NCI-H1105 treated with DMSO at 0.1 percent for 48 hours (cell line): ENCODE measurements at places on chromosomes 7 and 10.

DNA sequence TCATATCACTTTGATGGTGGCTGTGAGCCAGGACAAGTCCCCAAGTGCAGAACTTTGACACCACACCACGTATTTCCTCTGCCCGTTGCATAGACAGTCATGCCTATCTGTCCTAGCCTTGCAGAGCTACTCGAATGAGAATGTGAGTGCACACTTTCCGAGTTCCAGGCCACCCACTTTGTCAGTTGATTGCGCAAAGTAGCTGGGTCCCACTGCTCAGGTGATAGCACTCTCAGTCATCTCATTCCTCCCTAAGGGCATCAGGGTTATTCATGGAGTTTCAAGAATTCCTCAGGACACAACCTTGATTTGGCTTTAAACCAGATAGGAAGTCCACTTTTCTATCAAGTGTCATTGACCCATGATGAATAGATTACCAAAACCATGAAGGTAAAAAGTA is 19.3 kb downstream of the LSM5 start:
- no peak for DNase-seq

GRCh38 chr7:92766461-92767003 is 69.8 kb downstream of the CDK6 start:
- DNase-seq, result no peak

- no peak for DNase-seq
Measured at GRCh38 chr7:157371296-157371695, 34.5 kb downstream of the DNAJB6 start.

DNA sequence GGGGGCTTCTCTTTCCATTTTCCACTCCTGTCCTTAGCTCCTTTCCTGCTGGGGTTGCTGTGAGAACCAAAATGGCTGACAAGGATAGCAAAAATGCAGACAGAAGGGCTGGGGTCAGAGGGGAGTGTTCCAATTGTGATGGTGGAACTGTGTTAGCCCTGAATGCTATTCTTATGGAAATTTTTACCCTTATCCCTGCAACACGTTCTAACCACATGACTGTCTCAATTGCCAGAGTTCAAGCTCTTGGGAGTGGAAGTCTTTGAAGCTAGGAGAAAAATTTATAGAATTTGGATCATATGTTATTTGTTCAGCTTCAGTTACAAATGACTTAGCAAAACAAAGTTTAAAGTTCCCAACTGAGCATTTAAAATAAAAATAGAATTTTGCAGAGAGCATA is 134.1 kb downstream of the ADCYAP1R1 start:
- DNase-seq, result no peak

- no peak for DNase-seq
Measured at GRCh38 chr7:128108129-128108528, 76.9 kb upstream of the LRRC4 start.

DNA sequence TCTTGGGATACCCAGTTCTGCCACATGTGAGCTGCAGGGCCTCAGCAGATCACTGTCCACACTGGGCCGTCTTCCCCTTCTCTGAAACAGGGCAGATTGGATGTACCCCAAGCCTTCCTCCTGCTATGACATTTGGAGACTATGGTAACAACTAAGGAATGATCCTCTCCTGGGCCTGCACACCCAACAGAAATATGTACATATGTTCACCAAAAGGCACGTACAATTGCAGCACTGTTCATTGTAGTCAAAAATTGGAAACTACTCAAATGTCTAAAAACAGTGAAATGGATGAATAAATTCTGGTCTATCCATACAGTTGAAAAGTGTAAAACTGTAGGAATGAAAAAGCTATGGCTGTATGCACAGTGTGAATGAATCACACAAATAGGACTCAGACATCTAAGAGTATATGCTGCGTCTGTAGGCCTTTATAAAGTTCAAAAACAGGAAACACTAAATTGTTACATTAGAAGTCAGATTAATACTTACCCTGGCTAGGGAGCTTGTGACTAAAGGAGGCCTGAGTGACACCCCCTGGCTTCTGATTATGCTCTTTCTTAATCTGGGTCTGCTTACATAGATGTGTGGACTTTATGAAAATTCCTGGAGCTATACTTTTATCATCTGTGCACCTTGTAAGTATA is 16.1 kb upstream of the XPNPEP1 start:
- DNase-seq, result no peak

GRCh38 chr10:90222939-90223338 is 521.5 kb downstream of the KIF20B start:
- no peak for DNase-seq

DNA sequence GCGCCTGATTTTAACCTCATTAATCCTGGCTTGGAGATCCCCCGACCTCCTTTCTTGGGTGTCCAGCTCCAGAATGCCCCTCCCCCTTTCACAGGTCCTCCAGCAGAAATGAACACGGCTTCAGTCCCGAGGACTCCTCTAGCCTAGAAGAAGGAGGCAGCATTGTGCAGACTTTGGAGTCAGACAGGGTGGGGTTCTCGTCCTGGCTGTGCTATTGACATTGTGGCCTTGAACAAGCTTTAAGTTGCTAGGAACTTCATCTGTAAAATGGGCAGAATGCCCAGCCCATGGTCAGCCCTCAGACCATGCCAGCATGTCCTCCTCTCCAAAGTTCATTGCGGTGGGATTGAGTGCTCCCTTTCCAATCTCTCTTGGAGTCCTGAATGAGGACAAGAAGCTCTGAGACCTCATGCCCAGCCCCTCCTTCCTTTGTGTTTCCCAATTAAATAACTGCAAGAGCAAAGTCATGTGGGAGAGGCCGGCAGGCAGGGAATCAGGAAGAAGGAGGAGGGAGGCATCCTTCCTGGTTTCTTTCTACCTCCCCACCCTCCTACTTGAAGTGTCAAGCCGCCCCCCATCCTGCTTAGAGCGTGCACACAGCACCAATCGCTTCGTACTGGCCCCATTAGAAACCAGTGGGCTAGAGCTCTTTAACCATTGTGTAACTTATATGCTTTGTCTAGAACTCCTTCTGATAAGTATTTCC is 86.4 kb downstream of the RBM20 start:
- no peak for DNase-seq

DNA sequence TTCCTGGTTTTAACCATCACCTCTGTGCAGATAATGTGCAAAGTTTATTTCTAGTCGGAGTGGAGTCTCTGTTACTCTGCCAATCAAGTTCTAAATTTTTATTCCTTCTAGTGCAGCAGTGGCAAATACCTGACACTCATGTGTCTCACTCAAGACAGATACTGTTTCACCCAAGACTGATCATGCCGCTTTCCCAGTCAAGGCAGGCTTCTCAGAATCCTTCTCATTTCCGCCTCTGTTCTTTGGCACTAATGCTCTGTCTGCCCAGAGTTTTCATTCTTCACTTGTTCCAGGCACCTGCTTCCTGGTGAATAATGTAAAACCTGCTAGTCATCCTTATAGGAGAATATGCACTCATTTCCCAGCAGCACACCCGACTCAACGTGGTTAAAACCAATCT is 24.7 kb downstream of the MET start:
- DNase-seq, result no peak

- DNase-seq, result no peak
Measured at GRCh38 chr7:50687575-50688225, 95.0 kb downstream of the GRB10 start.

- DNase-seq, result no peak
Measured at GRCh38 chr7:69338144-69338543, 260.1 kb upstream of the AUTS2 start.

DNA sequence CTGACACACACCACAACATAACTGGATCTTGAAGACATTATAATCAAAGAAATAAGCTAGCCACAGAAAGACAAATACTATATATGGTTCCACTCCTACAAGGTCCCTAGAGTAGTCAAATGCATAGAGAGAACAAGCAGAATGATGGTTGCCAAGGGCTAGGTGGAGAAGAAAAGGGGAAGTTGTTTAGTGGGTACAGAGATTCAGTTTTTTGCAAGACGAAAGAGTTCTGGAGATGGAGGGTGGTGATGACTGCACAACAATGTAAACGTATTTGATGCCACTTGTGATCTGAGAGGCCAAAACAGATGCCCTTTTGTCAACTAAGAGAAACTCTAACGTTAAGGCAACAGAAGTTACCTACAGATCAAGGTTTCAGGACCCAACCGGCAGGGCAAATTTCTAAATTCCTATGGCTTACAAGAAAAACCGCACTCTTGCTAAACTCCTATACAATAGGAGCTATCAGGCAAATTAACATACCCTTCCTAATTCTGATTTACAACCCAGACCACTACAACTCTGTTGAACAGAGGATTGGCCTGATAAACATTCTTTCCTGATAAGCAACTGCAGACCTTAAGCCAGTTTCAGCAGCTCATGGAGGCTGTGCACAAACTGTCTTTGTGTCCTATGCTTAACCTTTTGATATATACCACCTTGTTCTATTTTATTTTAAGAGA is 69.0 kb downstream of the FAM107B start:
- DNase-seq, result no peak

DNA sequence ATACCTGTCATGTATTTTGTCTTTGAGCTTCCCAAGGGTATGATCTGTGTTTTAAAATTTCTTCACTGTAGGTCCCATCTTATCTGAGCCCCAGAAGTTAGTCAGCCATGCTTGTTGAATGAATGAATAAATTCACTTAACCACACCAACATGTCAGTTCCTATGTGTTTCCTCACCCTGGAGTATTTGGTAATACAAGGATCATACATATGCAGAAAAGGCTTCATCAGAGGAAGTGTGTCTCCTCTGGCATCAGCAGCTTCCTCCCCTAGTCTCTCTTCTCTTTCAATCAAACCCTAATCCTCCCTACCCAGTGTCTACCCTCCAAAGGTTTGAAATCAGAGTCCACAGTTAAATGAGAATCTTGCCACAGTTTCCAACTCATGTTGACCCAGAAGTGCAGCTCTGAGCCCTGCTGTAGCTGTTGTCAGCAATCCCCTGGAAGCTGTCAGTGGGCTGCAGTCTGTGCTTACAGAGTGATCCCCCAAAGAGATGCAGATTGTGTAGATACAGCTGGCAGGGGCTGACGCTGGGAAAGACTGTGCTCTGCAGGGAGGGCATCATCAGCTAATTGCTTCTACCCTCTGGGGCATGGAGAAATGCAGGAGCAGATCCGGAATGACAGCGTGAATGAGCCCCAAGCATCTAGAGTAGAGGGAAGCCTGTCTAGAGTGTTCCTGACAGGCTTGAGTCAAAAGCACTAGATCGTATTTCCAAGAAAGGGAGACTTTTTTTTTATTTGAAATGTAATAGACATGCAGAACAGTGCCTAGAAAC is 105.0 kb upstream of the WDR11 start:
- no peak for DNase-seq

GRCh38 chr10:1376384-1376945 is 320.3 kb downstream of the WDR37 start:
- no peak for DNase-seq

DNA sequence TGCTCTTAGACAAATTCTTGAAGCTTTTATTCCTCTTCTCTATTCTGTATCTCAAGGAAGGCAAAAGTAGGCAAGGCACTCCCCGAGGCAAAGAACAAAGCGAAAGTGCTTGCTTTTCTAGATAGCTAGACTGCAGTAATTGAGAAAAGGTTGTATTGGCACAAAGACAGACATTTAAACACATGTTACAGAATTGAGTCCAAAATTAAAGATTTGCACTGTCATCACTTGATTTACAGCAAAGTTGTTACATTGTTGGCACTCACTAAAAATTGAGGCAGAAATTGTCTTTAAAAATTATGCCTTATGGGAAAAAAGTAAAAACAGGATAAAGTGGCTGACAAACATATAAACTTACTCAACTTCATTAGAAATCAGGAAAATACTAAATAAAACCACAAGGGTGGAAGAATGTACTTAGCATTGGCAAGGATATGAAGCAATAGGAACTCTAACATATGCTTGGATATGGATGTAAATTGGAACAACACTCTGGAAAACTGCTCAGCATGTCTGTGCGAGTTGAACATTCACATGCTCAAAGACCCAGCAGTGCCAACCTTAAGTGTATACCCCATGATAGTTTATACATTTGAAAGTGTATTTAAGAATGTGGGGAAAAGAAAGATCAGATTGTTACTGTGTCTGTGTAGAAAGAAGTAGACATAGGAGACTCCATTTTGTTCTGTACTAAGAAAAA is 491.3 kb downstream of the GLRX3 start:
- DNase-seq, result no peak

DNA sequence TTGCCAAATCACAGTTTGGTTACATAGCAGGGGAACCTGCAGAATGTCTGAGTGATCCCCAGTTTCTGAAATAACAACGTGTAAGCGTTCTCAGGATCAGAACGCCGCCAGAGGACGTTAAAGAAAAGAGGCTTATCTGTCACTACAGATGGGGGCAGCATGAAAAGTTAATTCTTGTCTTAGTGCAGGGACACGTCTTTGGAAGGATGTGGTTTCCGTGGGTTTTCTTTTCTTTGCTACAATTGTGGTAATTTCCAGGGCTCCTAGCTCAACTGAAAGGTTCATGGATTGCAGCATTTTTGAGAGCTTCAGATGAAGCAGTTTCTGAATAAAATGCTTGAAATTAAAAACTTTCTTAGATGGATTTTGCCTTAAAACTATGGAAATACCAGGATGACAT is 106.6 kb downstream of the PRKCQ start:
- no peak for DNase-seq

- no peak for DNase-seq
Measured at GRCh38 chr10:69466689-69467088, 15.4 kb downstream of the TSPAN15 start.

DNA sequence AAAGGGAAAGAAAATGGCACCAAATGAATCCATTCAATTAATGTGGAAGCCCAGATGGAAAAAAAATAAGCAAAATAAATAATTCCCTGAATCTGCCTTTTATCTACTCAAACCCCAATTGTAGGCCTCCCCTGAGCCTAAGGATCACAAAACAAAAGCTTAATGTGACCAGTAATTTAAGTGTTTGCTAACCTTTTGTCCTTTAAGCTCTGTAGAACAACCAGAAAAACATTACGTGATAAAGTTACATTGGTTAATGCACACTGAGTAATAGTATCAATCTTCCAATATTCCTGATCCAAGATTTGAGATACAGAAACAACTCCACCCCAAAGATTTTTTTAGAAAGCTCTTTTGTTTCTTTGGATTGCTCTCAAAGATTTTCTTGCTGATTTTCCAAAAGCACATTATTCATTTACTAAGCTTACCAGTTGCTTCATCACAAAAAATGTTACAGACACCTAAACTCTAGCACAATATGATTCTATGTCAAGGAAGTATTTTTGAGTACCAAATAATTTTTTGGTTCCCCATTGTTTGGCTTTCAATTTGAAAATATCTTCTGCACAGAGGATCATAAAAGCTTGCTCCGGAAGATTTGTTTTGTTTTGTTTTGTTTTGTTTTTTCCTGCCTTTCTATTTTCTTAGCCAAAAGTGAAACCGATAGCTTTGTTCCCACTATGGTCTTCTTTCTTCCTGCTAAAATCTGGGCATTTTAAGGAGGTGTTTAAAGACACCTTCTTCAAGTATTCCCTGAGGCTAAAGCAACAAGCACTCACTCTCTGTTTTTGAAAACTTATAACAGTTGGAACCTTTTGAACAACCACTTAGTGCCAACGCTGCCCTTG is 54.2 kb downstream of the TRIL start:
- DNase-seq, result peak; percentile 3
